Substantia nigra (tissue), 51 donors: ENCODE measurements at places on chromosomes 7 and 10.

DNA sequence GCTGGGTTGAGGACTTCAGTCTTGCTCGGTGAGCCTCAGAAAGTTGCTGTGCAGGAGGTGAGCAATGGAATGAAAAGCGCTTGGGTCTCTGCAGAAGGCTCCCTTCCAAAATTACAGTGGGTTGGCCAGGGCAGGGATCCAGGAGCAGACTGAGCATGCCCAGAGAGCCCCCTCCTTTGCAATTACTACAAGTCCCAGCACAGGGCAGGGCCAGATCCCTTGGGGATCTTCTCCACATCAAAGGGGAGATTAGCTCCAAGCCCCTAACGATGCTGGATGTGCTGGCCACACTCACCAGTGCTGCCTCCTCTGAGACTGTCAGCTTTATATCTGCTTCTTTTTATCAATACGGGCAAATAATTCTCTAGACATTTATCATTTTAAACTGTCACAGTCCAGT is 337.5 kb downstream of the RPS24 start:
- no peak for DNase-seq

DNA sequence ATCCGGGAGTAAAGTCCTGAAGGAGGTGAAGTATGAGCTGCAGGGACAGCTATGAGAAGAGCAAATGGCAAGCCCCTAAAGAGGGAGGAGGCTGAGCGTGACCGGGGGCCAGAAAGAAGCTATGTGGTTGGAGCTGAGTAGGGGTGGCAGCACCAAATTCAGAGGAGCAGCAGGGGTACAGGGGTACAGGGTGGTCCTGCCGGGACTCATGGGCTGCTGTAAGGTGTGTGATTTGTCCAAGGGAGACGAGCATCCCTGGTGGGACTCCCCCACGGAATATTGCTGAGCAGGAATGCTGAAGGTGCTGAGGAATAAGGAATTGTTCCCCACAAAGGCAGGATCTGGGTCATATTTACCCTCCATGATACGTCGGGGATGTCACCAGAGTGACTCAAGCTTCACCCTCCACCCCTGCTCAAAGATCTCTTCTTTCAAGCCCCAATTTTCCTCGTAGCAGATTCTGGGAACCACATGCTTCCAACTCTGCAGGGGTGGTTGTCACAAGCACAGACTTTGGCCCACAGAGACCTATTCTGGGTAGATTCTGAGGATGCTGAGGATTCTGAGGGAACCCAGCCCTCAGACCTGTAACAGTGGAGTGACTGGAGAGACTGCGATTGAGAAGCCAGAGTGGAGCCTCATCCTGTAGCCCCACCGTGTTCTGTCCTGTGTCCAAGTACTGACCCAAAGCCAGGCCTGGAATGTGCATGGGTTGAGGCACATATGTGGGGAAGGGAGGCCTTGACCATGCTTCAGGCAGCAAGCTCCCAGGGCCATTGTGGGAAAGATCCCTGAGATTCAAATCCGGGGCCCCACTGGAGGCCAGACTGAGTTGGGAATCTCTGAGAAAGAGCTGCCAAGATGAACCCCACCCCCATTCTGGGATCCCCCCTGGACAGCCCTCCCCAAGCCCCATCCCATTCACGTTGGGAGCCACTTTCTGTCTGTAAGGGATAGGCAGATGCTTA is 4.2 kb downstream of the SFTPD start:
- no peak for DNase-seq

DNA sequence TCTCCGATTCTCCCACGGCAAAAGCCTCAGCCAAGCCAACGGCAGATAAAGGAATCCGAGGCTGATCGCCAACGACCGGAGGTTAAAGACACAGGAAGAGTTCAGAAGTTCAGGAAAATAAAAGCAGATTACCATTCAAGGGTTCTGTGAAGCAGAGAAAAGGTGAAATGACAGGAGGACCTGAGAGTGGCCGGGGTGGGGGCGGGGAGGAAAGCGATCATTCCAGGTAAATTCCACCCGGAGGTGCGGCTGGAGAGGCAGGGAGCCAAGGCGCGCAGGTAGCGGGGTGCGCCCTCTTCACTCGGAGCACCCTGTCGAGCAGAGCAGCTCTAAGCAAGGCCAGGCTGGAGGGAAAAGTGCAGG is 35.3 kb upstream of the SEPHS1 start:
- DNase-seq, result no peak

GRCh38 chr10:76388321-76389023 is 957.0 kb downstream of the LRMDA start:
- DNase-seq, result no peak

DNA sequence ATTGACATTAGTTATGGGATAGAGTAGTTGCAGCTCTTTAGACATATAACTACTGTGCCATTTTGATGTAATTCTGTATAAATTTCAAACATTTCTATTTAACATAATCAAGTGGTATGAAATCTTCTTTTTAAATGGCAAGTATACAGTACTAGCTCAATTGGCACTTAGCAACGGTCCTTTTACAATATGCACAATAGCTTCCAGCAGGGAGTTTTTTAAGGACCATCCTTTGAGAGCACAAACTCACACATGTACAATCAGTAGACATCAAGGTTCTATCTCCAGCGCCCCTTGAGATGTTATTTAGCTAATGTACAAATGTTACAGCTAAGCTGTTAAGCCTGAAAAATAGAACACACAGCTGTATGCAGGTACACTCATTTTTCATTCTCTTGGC is 480.7 kb downstream of the TFEC start:
- DNase-seq, result no peak

DNA sequence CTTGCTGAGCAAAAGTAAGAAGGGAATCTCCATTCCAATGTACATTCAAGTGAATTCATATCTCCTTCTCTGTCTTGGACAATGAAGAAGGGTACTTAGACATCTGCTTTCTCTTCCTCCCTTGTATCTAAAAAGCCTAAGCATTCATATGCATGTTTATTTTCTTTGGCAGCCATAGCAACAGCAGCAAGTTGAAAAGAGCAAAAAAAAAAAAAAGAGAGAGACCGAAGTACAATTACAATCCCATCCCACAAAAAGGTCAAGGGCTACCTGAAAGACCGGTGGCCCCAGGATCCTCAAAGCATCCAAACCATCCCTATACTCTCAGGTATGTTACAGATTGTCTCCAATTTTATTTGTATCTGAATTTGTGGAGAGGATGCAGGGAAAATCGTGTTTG is 4.1 kb downstream of the OR2F1 start:
- no peak for DNase-seq

DNA sequence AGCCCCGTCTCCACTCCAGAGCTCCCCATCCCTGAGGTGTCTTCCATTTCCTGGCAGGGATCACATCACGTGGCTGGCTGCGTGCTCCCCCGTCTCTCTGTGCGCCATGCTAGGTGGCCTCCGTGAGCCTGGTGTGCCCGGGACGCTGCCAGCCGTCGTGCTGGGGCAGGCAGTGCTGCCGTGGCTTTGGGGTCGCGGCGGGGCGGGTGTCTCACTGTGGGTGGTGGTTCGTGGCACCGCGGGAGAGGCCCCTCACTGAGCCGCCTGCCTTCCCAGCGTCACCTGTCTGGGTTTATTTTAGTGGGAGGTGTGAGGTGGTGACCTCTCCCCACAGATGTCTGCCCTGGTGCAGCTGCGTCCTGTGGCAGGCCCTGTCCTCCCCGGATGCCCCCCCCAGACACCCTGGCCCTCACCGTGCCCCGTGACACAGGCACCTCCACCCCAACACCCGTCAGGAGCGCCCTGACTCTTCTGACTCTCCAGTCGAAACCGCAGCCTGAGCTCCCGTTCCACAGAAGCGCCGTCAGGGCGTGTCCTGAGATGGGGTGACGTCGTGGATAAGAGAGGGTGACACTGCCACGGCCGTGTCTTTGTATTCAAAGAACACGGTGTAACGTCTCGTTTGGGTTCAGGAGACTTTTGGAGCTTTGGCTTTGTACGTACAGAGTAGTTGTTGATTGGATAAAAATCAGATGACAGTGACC is 18.0 kb downstream of the GET4 start:
- no peak for DNase-seq

DNA sequence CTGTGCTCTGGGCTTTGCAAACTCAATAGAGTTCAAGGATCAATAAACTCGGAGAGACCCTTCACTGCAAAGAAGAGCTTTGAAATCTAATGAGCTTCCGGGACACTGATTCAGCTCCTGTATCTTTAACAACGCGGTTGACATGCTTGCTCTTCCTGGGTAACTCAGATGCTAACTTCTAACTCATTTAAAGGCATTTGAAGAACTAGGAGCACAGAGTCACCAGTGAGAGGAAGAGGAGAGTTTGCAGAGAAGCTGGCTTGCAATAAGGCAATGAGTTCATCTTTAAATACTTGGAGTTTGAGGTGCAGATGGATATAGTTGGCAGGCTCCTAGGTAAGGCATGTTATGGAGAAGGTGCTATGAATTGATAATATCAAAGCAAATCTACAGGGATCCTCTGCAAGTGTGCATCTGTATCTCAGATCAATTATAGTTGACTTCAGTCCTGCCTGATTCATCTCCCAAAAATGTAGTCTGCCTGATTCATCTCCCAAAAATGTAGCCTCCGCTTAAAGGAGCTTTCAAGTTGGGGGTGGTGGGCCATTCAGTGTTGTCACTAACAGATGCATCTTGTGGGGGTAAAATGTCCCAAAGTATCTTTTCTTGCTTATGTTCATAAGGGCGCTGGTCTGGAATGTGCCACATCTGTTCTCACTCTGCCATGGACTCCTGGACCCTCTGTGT is 182.5 kb upstream of the PRSS58 start:
- no peak for DNase-seq

- no peak for DNase-seq
These were observed 64.6 kb downstream of the ITGB1 start for GRCh38 chr10:32893434-32893833.

- no peak for DNase-seq
These were observed 48.5 kb downstream of the GRID1 start for GRCh38 chr10:86317949-86318725.

- DNase-seq, result no peak
These were observed 63.9 kb upstream of the PRKCQ start for GRCh38 chr10:6643962-6644361.

DNA sequence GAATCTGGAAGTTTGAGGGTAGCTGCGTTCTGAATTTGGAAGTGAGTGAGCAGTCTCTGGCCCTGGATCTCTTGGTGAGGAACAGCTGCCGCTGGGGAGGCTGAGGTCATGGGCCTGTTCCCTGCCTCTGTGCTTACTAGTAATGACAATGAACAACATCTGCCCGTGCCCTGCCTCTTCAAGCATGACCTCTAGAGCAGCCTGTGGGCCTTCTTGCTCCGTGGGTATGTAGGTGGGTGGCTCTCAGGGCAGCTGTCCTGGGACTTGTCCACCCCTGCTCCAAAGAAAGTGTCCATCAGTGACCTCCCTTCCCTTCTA is 186.2 kb downstream of the CXCL12 start:
- no peak for DNase-seq

GRCh38 chr7:107479303-107479702 is 9.4 kb downstream of the GPR22 start:
- no peak for DNase-seq

GRCh38 chr7:131346885-131347592 is 19.4 kb downstream of the MKLN1 start:
- no peak for DNase-seq

GRCh38 chr7:111012799-111013675 is 77.9 kb upstream of the LRRN3 start:
- no peak for DNase-seq
